ENCODE measurements at places on chromosomes 12 and 14.

- DNase-seq, result no peak
These were observed 81.6 kb downstream of the IPO8 start for GRCh38 chr12:30614031-30614430.

DNA sequence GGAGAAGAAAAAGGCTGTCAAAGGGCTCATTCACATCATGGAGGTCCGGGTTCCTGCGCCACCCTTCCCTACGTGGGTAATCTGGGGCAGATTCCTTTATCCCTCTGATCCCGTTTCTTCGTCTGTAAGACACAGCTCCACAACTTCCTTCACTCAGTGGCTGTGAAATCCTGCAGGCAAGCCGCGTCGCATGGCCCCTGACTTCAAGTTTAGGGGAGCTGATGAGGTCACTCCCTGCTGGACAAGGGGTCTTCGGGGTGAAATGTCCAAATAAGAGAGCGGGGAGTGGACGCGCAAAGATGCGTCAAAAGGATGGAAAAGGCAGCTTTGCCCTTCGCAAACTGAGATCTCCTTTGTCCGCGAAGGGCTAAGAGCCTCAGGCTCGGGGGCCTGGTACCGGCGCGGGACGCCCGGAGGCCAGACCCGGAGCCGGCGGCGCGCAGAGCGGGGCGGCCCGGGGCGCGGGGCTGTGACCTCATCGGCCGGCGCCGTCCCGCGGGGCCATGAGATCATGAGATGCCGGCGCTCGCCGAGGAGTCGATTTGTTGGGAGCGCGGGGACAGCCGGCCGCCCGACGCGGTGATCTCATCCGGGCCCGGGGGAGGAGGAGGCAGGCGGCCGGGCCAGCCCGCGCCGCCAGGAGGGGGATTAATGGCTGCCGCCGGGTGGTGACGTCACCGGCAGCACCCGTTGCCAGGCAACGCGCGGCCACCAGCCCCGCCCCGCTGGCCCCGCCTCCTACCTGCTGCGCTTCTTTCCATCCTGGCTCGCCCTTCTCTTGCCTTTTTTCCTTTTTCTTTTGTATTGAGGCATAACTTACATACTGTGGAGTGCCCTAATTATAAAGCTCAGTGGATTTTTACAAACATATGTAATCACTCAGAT, 62.1 kb downstream of the HRK start:
- peak; percentile 88 for DNase-seq

- DNase-seq, result no peak
These were observed 5.9 kb downstream of the LRRC9 start for GRCh38 chr14:59925797-59926196.

GRCh38 chr12:46524778-46525177, 152.2 kb upstream of the SLC38A2 start:
- no peak for DNase-seq

- DNase-seq, result no peak
These were observed 1.3 kb downstream of the CLEC9A start for GRCh38 chr12:10031771-10032175.

DNA sequence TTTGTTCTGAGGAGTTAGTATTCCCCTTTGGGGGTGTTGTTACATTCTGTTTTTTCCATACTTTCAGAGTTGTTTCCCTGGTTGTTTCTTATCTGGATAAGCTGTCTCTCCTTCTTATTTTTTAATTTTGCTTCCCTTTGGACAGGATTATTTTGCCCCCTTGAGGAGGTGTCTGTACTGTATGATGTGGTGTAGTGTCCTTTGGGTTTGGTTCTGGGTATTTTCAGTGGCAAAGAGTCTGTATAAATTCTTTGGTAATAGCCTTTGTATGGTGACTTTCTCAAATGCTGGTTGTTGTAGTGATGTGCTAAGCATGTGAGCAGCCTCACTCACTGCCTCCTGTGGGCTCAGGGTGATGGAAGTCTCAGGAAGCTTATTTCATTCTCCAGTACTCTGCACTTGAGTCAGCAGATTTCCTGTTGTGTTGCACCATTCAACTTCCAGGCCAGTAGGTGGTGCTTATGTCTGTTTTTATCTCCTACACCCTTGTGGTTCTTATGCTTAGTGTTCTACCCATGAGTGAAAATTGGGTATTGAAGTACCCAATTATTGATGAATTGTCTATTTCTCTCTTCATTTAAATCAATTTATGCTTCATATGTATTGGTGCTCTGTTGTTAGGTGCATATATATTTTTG, 103.3 kb upstream of the PMCH start:
- DNase-seq, result no peak

DNA sequence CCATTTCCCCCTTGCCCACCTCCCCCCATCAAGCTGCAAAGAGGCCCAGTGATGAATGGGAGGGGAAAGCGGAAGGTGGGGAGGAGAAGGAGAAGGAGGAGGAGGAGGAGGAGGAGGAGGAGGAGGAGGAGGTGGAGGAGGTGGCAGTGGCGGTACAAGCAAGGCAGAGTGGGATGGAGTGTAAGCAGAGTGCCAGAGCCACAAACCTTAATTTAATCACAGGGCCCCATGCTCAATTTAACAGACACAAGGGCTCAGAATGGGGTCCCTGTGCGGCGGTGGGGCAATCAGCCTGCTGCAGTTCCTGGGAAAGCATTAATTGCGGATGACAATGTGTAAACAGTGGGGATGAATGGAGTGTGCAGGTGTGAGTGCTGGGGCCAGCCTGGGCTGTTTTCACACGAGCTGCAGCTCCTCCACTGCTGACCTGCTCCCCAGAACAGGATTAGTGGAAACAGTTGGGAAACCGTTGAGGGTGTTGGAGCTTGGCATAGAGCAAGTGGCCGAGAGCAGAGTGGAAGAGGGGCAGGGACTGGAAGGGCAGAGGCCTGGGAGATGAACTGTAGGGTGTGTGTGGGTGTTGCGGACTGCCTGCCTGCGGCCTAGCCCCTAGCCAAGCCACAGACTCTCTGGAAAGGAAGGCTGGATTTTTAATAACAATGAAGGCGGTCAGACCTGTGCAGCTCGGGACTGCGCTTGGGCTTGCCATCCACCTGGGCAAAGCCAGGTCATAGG, 36.4 kb upstream of the SMOC1 start:
- no peak for DNase-seq

DNA sequence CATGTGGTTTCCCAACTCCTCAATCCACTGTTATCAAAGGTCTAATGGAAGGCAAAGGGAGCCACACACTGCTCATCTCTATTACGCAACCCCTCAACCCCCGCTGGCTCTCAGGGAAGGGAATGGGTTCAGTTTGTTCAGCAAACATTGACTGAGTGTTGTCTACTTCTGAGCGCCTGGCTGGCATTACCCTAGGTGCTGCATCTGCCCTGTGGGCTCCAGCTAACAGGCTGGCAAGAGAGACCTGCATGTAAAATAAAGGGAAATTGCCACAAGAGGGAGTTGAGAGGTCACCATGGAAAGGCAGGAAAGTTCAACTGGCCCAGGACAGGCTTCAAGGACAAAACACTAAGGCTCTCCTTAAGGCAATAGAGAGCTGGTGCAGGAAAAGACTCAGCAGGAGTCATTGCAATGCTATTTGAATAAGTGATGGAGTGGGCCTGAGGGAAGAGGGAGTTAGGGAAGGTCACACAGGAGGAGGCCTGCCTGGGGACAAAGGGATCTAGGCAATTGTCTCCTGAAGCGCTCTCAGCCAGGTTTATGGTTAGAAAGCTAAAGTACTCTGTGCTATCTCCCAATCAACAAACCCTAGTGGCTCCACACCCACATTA, 5.5 kb upstream of the ZNF740 start:
- no peak for DNase-seq

GRCh38 chr14:23366426-23366921, 1.5 kb upstream of the EFS start:
- no peak for DNase-seq

DNA sequence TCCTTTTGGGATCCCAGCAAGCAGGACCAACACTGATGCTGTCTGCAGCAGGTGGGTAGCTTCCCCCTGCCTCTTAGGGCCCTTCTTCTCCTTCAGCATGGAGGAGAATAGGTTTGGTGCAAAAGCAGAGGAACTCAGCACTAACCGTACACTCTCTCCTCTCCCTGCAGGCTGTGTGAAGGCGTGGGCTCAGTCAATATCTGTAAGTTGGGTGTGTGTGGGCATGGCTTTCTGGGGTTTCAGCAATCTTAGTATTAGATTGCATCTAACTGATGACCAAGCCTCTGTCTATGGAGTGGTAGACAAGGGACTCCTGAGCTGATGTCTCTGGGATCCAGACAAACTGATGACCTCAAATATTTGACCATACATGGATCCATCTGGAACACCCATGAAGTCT, 14.3 kb downstream of the KRT85 start:
- DNase-seq, result no peak

- DNase-seq, result no peak
These were observed 309.4 kb downstream of the VRK1 start for GRCh38 chr14:97106609-97107008.

GRCh38 chr14:92794547-92794941, 439 bp downstream of the GOLGA5 start:
- DNase-seq, result no peak

DNA sequence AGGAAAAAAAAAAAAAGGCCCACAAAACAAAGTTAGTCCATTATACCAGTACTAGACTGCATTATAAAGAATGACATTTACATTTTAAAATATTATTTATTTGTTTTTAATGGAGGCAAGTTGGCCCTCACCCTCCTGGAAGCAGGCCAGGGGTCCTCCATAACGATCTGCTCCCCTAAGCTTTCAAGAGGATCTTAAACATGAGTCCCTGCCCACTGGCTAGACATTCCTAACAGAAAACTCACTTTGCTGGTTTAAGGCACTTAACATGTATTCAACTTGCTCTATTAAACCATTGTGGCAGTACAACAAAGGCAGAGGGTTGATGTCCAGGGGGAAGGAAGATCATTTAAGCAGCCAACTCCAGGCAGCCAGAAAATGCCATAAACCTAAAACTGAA, 111.4 kb downstream of the STXBP6 start:
- no peak for DNase-seq

DNA sequence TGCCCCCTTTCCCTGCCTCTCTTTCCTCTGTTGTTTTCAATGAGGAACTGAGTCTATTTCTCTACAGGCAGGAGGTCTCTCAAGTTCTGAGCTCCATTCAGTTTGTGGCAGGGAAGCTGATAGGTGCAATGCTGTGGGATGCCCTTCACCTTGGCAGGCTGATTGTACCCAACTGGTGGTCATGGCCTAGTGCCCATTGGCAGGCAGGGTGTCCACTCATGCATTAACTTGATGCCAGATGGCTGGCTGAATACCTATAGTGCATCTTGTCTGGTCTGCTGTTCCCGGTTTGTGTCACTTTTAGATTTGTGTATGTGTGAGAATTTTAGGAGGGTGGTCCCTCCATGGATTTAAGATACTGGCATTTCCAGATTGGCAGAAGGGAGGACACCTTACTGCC, 20.0 kb upstream of the ITGA5 start:
- DNase-seq, result no peak

- no peak for DNase-seq
These were observed 14.3 kb downstream of the MYL2 start for GRCh38 chr12:110906083-110906482.

DNA sequence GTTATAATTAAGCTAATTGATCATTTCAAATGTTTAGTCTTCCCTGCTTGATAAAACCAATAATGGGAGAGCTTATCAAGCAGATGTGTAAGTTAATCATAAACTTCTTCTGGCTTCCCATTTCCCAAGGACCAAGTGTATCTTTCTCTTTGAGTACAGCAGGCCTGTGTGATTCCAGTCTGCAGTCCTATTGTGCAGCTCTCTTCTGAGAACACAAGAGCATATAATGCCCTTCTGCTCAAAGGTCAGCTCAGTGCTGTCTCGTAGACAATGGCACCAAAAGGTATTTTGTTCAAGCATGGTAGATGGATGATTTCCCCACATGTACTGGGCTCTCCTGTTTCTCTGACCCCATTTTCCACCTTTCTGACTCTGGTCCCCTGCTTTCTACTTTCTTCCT, 101.8 kb upstream of the DYRK2 start:
- no peak for DNase-seq

- no peak for DNase-seq
These were observed 10.4 kb downstream of the KRT83 start for GRCh38 chr12:52310622-52311284.

DNA sequence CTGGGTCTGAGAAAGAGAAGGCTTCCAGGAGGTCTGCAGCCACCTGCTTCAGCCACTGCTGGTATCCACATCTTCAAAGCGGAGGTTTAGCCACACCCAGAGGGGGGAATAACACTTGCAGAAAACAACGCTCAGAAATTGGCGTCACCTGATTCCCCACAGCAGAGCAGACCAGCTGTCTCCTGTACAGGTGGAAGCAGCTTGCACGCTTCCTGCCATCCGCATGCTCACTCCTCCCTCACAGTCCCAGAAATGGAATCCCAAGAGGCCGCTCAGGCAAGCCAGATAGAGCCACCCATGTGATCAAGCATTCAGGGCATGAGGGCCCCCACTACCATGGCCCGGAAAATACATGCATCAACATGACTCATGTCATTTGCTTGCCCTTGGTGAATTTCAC, 112.2 kb upstream of the DIO3 start:
- no peak for DNase-seq

- no peak for DNase-seq
These were observed 446.0 kb downstream of the PDZRN4 start for GRCh38 chr12:41634091-41634490.

- DNase-seq, result peak; percentile 87
These were observed 464 bp upstream of the STRN3 start for GRCh38 chr14:31026450-31027235.

DNA sequence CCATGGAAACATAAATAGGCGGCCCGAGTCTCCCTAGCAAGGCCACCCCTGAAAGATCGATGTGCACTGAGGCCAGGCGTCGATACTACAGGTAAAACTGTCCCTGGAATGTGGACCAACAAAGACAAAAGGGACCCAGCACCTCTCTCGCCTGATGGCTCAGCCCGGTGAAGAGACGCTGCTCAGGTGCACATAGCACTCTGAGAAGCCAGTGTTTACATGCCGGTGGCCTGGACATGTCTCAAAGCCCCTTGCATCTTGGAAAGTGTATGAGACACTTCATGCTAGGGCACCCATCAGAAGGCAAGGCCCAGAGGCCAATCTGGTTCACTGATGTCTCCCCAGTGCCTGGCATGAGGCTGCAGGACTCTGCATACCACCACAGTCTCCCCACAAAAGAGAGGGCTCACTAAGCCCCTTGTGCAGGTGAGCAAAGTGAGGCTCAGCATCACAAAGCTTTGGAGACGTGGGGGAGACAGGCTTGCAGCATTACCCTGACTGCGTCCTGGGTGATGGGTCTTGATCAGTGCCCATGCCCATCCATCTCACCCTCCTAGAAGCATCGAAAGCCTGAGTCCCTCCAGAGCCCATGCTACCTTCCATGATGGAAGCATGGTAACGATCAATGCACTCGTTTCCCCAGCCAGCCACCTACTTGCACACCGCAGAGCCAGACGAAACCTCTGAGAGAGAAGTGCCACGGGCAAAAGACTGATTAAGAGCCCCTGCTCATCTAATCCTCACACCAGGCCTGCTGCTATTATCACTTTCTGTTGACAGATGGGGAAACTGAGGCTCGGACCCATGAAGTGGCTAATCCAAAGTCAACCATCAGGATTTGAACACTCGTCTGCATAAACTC, 16.1 kb downstream of the BCL11B start:
- DNase-seq, result no peak

GRCh38 chr14:106831322-106831720, 1304.9 kb downstream of the TMEM121 start:
- DNase-seq, result no peak
